ENCODE measurements at places on chromosomes 3 and 15. TPM values are rescaled to one million over a fixed set of nuclear protein-coding genes. Genes with fewer than 3 reads are reported as not detected.
A peak's percentile ranks its signal among the peaks of the same experiment; 100 is the strongest.

The ATP13A5 gene
- not detected for total RNA-seq

The CLDN11 gene
- 21.9 TPM for total RNA-seq

The SPINK8 gene
- not detected for total RNA-seq

The ZNF445 gene
- total RNA-seq: 10.5 TPM

The RFX7 gene
- 10.0 TPM for total RNA-seq

The SOX2 gene
- 3.5 TPM for total RNA-seq

The GPR171 gene
- total RNA-seq: not detected

- H3K36me3 ChIP-seq: no peaks in the 10 kb centered on the region
- no peaks in the 10 kb centered on the region for H3K27me3 ChIP-seq
- H3K4me1 ChIP-seq: peaks cover 5% of the 10 kb centered on the region
- DNase-seq: no peak
- H3K4me3 ChIP-seq: no peak overlapping the region
Measured at GRCh38 chr3:64900617-64901521, 213.1 kb upstream of the ADAMTS9 start.

GRCh38 chr15:95919460-95919859, 411.0 kb upstream of the NR2F2 start:
- H3K4me3 ChIP-seq: no peak overlapping the region
- DNase-seq: no peak
- H3K27me3 ChIP-seq: no peaks in the 10 kb centered on the region
- no peaks in the 10 kb centered on the region for H3K4me1 ChIP-seq
- no peak overlapping the region for H3K27ac ChIP-seq

- no peaks in the 10 kb centered on the region for H3K4me1 ChIP-seq
- H3K27ac ChIP-seq: no peak overlapping the region
- H3K36me3 ChIP-seq: no peaks in the 10 kb centered on the region
- DNase-seq: no peak
- H3K27me3 ChIP-seq: no peaks in the 10 kb centered on the region
Measured at GRCh38 chr3:44455318-44455717, 22.2 kb downstream of the ZNF445 start.

DNA sequence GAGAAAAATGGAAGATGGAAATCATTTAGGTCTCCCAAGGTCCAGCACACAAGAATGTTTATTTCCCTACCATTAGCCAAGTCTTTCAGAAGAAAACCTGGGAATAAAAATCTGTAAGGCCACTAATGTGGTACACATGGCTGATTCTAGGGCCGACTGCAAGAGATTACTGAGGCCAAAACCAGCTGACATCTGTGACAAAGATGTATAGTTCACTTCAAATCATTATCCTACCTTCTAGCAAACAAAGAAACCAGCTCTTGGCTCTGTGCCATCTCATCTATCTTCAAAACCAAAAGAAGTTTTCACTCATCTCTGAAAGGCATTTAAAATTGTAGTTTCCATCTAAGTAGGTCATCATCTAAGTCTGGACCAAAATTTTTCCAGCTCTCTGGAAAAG, 43.9 kb downstream of the ERC2 start:
- peak overlapping the region; percentile 59 for H3K27ac ChIP-seq
- no peak for DNase-seq
- no peak overlapping the region for H3K4me3 ChIP-seq
- H3K4me1 ChIP-seq: no peaks in the 10 kb centered on the region

- H3K27ac ChIP-seq: peak overlapping the region; percentile 59
- H3K27me3 ChIP-seq: no peaks in the 10 kb centered on the region
- peaks cover 29% of the 10 kb centered on the region for H3K4me1 ChIP-seq
- no peak overlapping the region for H3K4me3 ChIP-seq
- no peaks in the 10 kb centered on the region for H3K36me3 ChIP-seq
Measured at GRCh38 chr3:124850633-124851032, 36.5 kb downstream of the ITGB5 start.

- no peak overlapping the region for H3K4me3 ChIP-seq
- no peaks in the 10 kb centered on the region for H3K27me3 ChIP-seq
- no peak for DNase-seq
- H3K4me1 ChIP-seq: no peaks in the 10 kb centered on the region
Measured at GRCh38 chr15:49521802-49522201, 98.8 kb downstream of the FGF7 start.

DNA sequence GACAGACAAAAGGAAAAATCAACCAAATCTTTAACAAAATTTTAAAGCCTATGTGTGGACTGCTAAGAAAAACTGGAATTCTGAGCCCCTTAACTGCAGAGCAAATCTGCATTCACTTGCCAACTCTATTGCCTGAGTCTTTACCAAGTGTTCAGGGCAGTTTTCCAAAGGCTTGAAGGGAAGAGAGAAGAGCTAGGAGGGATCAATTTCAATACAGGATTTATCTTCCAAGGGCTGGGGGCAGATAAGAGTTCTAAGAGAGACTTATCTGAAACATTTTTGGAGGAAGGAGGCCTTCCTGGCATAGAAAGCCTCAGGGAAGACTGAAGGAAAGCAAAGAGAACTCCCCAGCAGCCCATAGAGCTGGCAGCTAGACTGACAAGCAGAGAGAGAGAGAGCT, 31.4 kb upstream of the LSAMP start:
- H3K4me3 ChIP-seq: no peak overlapping the region
- H3K27me3 ChIP-seq: no peaks in the 10 kb centered on the region
- H3K4me1 ChIP-seq: peaks cover 11% of the 10 kb centered on the region
- H3K27ac ChIP-seq: no peak overlapping the region
- DNase-seq: no peak

DNA sequence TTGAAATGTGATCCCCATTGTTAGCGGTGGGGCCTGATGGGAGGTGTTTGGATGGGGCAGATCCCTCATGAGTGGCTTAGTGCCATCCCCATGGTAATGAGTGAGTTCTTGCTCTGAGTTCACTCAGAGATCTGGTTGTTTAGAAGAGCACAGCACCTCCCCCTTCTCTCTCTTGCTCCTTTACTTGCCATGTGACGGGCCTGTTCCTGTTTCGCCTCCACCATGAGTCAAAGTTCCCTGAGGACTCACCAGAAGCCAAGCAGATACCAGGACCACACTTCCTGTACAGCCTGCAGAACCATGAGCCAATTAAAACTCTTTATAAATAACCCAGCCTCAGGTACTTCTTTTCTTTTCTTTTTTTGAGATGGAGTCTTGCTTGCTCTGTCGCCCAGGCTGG, 46.6 kb downstream of the ANP32A start:
- DNase-seq: no peak
- H3K27ac ChIP-seq: no peak overlapping the region
- no peaks in the 10 kb centered on the region for H3K36me3 ChIP-seq
- H3K4me1 ChIP-seq: no peaks in the 10 kb centered on the region
- H3K27me3 ChIP-seq: no peaks in the 10 kb centered on the region

DNA sequence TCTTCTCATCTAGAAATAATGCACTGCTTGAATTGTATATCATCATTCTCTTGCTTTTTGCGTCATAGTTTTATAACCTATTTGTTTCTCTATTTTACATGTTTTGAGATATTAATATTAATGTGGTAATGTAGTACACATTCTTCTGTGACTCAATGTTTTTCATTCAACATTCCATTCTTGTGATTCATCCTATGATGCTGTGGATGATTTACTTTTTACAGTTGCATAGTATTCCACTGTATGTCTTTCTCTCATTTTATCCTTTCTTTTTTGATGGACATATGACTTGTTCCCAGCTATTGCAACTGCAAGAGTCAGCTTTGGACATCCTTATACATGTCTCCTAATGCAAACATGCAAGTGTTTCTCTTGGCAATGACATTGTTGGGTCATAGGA, 20.6 kb upstream of the VEPH1 start:
- H3K27me3 ChIP-seq: no peaks in the 10 kb centered on the region
- no peaks in the 10 kb centered on the region for H3K4me1 ChIP-seq
- H3K4me3 ChIP-seq: no peak overlapping the region
- no peak for DNase-seq
- no peaks in the 10 kb centered on the region for H3K36me3 ChIP-seq

DNA sequence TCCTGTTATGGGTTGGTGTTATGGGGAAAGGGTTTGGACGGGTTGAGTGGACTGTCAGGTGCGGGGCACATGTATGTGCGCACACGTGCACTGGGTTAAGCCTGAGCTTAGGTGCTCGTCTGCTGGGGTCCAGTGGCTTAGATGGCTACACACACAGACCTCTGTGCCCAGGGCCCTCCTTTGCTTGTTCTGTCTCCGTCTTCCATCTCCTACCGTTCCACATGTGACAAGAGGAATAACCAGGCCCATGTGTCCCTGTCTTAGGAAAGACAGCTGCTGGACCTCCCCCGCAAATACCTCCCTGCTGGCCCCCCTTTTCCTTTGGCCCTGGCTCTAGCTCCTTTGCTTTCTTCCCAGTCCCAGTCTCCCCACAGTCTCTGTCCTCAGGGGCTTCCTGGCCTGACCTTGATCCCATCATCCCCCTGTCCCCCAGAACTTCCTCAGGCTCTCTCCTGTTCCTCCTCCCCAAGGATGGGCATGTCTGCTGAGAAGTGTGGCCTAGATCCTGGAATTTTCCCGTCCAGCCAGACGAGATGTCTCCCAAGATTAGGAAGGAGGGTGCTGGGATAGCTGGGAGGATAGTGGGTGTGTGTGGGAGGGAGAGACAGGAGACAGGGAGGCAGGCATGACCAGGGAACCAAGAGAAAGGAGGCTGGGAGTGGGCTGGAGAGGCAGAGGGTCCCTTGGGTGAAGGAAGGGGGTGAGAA, 797 bp upstream of the THPO start:
- H3K4me1 ChIP-seq: peaks cover 20% of the 10 kb centered on the region
- peaks cover 15% of the 10 kb centered on the region for H3K27me3 ChIP-seq
- peak overlapping the region; percentile 74 for H3K27ac ChIP-seq

GRCh38 chr3:128922804-128923459, 43.5 kb downstream of the ACAD9 start:
- H3K4me3 ChIP-seq: no peak overlapping the region
- H3K36me3 ChIP-seq: no peaks in the 10 kb centered on the region
- H3K27me3 ChIP-seq: no peaks in the 10 kb centered on the region
- no peaks in the 10 kb centered on the region for H3K4me1 ChIP-seq

GRCh38 chr3:45711931-45712330, 22.7 kb downstream of the SACM1L start:
- no peaks in the 10 kb centered on the region for H3K27me3 ChIP-seq
- no peaks in the 10 kb centered on the region for H3K4me1 ChIP-seq
- no peak overlapping the region for H3K27ac ChIP-seq
- H3K4me3 ChIP-seq: no peak overlapping the region
- no peaks in the 10 kb centered on the region for H3K36me3 ChIP-seq

DNA sequence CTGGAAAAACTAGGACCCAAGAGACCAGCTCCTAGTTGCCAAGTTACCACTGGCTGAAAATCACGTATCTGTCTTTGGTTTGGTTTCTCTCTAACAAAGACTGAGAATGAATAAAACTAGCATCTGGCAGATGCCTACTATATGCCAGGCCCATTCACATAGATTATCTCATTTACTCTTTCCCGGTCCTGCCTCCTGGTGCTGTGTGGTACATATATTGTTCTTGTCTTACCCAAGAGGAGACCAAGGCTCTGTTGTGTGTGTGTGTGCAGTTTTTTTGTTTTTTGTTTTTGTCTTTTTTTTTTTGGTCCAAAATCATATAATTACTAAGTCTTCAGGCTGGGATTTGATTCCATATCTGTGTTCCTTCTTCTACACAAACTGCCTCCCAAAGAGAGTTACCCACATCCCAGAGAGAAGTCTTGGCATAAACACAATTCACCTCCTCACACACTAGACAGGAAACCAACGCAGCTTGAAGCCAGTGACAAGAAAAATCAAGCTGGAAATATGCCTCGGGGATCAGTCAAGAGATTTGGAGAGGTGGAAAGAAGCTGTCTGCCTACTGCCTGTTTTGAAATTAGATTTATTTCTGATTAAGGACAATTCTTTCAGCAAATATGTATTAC, 891 bp downstream of the AHSG start:
- H3K27me3 ChIP-seq: no peaks in the 10 kb centered on the region
- no peaks in the 10 kb centered on the region for H3K36me3 ChIP-seq
- peak overlapping the region; percentile 68 for H3K27ac ChIP-seq
- DNase-seq: no peak
- H3K4me3 ChIP-seq: no peak overlapping the region

DNA sequence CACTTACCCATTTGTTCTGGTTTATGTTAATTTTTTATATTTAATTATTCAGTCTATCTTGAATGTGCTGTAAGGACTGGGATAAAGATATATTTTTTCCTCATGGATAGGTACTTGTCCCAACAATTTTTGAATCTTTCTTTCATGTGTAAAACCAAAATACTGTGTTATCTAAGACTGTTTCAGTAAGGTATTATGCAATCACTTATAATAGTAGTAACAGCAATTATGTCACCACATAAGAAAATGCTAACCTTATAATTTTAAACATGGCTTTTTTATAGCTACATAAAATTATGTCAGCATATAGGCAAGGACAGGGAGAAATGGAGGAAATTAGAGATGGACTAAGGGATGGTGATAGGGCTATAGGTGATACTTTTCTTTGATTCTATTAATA, 2.9 kb upstream of the CTDSPL start:
- H3K36me3 ChIP-seq: no peaks in the 10 kb centered on the region
- no peak for DNase-seq
- no peak overlapping the region for H3K4me3 ChIP-seq
- H3K27me3 ChIP-seq: no peaks in the 10 kb centered on the region

DNA sequence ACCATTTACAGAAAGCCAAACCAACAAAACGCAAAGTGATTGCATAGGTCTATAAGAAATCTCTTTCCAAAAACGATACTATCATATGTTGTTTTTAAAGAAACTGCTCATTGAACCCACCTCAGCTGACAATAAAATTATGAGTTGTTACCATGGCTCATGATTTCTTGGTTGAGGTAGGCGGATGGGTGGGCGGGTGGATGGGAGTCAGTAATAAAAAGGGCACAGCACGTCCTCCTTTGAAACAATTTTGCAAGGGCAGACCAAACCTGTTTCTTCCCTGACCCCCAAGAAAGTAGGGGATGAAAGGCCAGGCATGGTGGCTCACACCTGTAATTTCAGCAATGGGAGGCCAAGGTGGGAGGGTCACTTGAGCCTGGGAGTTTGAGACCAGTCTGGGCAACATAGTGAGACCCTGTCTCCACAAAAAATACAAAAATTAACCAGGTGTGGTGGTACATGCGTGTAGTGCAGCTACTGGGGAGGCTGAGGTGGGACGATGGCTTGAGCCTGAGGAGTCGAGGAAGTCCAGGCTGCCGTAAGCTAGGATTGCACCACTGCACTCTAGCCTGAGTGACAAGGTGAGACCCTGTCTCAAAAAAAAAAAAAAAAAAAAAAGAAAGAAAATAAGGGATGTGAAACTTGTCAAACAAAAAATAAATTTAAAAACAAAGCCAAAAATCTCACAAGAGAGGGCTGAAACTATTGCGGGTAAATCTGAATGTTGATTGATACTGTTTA, 2.1 kb downstream of the ABHD10 start:
- no peak for DNase-seq
- H3K4me1 ChIP-seq: no peaks in the 10 kb centered on the region
- no peaks in the 10 kb centered on the region for H3K36me3 ChIP-seq
- no peak overlapping the region for H3K27ac ChIP-seq

GRCh38 chr15:74773329-74773728, 8.6 kb upstream of the CSK start:
- no peak for DNase-seq
- no peaks in the 10 kb centered on the region for H3K36me3 ChIP-seq
- no peaks in the 10 kb centered on the region for H3K27me3 ChIP-seq
- H3K4me3 ChIP-seq: no peak overlapping the region
- H3K27ac ChIP-seq: no peak overlapping the region

Measured in hepatocyte (in vitro differentiated cells).